ENCODE measurements at places on chromosomes 1 and 21.
A peak's percentile ranks its signal among the peaks of the same experiment; 100 is the strongest.

- no peak for DNase-seq
Observed at GRCh38 chr1:36951292-36951750, 83.0 kb downstream of the GRIK3 start.

- DNase-seq: no peak
Observed at GRCh38 chr1:193705554-193705981, 519.2 kb upstream of the B3GALT2 start.

DNA sequence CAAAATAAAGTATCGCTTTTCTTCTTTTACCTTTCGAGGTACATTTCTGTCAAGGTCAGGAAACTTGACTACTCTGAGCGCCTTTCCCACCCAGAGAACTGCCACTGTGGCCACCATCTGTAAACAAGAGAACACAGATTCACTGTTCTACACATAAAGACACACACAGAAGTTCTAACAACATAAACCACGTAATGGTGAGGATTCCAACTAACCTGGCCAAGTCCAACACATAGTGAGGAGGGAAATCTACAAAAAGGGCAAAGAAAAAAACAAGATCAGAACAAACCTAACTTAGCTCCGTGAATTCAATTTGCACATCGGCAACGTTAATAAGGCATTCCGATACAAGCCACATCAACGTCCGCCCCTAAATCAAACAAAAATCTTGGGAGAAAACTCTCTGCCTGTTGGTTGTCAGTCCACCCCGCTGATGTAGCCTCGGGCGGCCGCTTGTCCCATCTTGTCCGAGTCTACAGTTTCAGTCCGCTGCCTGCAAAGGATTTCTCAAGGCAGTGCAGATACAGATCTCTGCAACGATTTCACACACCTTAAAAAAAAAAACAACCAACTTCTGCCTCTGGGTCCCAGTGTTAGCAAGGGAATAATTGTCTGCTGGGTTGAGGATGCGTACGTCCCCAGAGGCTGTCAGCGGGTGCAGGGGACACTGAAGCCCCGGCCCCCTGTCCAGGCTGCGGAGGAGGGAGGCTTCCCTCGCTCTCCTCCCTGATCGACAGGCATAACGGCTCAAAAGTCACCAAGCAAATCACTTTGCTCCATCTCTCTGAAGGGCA, 1.0 kb downstream of the SLC35D1 start:
- DNase-seq: no peak

GRCh38 chr1:186848509-186849130, 19.9 kb downstream of the PLA2G4A start:
- DNase-seq: no peak

DNA sequence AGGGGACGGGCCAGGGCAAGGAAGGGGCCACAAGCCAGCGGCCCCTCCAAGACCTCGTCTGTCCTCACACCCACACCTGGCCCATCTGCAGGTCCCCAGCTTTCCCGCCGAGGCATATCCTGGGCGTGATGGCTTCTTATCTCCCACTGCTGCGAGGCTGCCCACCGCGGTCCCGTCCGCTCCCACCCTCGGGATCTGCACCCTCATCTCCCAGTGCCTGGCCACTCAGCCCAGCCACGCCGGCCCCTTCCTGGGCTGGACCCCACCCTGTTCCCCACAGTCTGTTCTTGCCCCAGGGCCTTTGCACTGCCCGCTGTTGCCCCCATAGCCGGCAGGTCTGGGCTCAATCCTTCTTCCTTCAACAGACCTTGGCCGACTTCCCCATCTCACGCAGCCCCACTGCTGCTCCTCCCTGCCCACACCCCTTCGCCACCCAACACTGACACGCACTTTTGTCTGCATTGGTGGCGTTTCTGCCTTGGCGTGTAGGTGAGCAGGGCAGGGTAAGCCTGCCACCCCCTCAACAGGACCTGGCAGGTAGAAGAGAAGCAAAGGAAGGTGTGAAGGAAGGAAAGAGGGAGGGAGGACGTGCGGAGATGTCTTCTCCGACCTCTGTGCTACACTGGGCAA, 4.4 kb upstream of the TTC34 start:
- DNase-seq: no peak

DNA sequence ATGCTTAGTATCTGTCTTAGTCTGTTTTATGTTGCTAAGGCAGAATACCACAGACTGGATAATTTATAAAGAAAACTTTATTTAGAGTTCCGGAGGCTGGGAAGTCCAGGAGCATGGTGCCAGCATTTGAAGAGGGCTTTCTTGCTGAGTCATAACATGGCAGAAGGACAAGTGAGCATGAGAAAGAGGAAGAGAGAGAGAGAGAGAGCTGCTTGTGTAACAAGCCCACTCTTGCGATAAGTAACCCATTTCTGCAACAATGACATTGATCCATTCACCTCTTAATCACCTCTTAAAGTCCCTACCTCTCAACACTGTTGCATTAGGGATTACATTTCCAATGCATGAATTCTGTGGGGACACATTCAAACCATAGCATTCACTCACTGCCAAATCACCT, 11.7 kb upstream of the MYOCOS start:
- DNase-seq: no peak

DNA sequence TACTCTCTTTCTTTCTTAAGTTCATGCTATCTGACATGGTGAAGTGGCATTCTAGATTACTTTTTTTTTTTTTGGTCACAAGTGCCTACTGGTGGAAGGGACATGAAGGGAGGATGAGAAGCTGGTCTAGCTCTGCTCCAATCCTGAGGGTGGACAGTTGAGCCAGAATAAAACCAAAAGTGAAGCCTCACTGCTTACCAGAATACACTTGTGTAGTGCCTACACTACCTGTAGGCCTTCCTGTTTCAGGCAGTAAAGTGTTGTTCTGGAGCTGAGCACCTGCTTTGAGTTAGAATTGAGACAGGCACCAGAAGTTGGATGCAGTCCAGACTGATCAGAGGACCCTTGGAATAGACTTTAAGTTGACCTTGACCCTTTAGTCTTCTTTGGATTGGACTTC, 40.4 kb upstream of the APOBEC4 start:
- no peak for DNase-seq

DNA sequence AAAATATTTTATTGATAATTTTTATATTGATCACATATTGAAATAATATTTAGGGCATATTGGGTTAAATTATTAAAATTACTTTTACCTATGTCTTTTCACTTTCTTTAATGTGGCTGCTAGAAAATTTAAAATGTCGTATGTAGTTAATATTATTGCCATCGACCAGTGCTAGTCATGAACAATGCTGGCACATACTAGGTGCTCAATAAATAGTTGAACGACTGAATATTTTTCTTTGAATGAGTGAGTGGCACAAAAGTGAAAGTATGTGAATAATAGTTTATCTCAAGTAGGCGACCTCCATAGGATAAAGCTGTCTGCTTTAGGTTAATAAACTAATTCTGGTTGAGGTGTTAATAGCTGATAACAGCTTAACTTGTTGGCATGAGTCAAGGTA, 150.8 kb upstream of the FGGY start:
- no peak for DNase-seq

GRCh38 chr1:47438165-47439016, 547 bp downstream of the FOXD2 start:
- no peak for DNase-seq

GRCh38 chr1:75438355-75438754, 172.6 kb downstream of the SLC44A5 start:
- no peak for DNase-seq

DNA sequence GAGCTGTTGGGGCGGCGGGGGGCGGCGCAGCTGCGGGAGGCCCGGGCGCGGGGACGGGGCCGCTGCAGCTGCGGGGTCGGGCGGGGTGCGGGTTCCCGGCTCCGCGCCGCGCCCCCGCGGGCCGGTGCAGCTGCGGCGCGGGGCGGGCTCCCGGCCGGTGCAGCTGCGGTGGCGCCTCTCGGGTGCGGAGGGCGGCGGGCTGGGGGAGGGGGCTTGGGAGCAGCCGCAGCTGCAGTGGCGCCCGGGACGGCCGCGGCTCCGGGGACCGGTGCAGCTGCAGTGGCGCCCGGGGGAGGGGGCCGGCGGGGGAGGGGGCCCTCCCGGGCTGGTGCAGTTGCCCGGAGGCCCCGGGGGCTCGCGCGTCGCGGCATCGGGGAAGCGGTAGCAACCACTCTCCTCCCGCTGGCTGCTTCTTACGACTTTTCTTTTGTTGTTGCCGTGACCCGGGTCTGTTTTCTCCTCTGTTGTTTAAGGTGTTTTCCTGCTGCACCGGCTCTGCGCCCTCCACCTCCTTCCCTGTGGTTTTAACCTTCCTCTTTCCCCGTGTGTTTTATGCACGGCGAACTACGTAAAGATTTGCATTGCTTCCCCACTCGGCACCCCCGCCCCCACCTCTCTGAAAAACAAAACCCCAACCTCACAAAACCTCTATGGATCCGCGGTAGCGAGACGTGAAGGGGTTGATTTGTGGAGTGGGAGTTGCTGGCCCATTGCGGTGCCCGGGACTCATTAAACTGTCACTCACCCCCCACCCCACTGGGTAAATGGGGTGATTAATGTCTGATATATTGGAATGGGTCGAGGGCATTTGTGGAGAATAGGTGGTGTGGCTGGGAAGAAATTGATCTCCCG, 1.7 kb upstream of the ZBTB18 start:
- no peak for DNase-seq

- peak; percentile 91 for DNase-seq
Observed at GRCh38 chr1:207828485-207829158, 76.8 kb downstream of the CD46 start.

DNA sequence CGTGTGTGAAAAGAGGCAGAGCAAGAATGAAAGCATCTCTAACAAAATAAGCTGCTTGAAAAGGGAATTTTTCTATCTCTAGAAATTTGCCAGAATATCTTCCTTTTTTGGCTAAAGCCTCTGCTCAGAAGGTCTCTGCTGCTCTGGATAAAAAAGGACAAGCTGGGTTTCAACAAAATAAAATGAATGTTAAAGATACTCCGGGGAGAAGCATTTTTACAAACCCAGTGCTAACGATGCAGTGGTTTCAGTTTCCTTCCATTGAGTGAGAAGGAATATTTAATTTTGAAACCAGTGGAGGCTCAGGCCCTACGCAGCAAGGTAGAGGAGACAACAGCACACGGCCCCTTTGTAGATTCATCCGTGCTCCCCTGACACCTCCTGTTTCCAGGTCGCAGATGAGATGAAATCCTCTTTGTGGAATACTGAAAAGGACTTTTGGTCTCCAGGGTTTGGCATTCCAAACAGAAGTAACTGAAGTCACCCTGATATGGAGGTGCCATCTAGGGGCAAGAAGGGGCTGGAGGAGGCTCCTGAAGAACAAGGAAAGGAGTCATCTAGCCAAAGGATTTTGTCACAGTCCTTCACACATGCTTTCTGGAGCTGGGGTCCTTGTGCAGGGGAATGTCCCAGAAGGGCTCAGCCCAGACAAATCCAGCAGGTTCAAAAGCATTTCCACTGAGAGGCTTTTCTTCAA, 65.7 kb upstream of the SYT6 start:
- no peak for DNase-seq

GRCh38 chr1:174768516-174768915, 231.2 kb upstream of the CACYBP start:
- no peak for DNase-seq

- no peak for DNase-seq
Observed at GRCh38 chr1:200157715-200158114, 130.2 kb downstream of the NR5A2 start.

All from ascending aorta (tissue), 2 donors.